ENCODE measurements at places on chromosomes 7 and 10.

DNA sequence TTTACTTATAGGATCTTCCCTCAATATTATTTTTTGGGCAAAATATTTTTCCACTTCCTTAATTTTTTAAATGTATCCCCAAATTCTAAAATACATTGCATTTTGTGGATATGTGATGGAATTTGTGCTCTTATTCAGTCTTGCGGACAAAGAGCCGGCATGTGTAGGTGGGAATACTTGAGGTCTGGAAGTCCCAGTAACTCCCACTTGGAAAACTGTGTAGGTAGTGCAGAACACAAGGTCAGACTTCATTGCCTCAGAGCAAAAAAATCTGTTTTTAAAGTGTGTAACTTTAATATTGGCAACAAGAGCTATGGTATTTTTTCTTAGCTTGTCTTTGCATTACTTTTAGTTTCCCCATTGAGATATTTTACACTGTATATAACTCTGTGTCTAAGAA lies 68.5 kb upstream of the SEMA3A start:
- DNase-seq, result no peak

- DNase-seq, result no peak
Measured at GRCh38 chr7:88522771-88523293, 216.1 kb upstream of the STEAP4 start.

DNA sequence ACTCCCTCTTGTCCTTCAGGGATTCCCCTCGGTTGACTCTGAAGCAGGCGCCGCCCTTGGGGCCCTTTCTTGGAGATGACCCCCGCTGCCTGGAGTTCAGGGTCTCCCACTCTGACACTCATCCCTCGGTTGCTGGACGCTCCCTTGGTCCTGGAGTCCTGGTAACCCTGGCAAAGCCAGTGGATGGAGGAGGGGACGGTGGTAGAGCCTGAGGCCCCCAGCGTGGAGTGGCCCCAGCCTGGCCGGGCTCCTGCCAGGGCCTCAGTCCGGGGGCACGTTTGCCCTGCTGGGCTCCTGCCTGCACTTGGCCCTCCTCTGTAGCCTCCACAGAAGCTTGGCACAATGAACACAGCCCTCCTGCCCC lies 9.3 kb upstream of the CAMK2B start:
- no peak for DNase-seq

DNA sequence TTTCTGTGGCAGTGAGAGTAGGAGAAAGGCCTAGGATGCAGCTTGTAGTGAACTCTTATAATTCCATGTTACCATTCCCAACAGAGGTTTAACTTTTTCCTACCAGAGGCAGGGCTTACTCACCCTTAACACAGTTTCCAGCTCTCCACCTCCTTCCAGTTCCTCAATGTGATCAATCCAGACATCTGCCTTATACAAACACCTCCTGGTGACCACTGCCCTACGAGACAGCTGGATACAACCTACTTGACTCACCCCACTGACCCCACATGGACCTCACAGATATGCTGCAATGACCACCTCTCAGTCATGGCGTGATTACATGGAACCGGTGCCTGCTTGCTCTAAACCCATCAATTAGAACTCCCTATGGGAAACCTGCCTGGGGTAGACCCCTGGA lies 326.5 kb downstream of the TNS3 start:
- DNase-seq, result peak; percentile 79

DNA sequence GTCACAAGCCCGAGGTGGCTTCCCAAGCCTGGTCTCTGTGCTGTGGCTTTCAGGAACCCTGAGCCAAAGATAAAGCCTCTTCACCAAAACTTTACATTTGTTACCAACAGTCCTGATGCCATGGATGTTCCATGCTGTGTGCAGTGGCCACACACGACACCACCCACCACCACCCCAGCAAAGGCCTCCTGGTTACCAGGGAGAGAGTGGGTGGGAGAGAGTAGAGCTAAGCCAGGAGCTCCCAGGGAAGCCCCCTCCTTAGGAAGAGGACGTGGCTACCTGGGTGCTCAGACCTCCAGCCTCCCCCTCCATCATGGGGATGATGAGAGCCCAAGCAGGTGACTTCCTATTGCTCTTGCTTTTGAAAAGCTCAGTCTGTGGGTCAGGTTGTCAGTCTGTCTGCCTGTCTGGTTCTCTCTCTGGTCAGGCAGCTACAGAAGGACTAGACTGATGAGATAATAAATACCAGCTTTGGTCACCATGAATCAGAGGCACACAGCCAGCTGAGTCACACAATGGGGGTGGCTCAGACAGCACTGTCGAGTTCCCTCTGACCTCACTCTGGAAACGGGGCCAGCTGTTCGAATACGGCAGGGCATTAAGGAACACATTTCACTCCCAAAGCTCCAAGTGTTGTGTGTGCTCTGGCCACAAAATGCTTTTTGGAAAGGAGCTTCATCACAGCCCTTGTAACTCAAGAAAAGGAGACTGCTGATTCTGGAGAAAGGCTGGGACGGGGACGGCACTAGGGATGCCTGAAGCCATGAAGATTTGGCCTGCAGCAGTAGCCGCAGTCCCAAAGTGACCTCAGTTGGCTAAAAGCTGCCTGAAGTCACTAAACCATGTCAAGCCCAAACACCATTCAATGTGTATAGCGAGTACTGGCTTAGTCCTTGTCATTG lies 166.0 kb downstream of the FANK1 start:
- DNase-seq, result peak; percentile 100

- DNase-seq, result no peak
Measured at GRCh38 chr7:34121366-34121765, 216.0 kb downstream of the BMPER start.

GRCh38 chr7:412313-412710 lies 107.3 kb downstream of the PDGFA start:
- DNase-seq, result no peak

DNA sequence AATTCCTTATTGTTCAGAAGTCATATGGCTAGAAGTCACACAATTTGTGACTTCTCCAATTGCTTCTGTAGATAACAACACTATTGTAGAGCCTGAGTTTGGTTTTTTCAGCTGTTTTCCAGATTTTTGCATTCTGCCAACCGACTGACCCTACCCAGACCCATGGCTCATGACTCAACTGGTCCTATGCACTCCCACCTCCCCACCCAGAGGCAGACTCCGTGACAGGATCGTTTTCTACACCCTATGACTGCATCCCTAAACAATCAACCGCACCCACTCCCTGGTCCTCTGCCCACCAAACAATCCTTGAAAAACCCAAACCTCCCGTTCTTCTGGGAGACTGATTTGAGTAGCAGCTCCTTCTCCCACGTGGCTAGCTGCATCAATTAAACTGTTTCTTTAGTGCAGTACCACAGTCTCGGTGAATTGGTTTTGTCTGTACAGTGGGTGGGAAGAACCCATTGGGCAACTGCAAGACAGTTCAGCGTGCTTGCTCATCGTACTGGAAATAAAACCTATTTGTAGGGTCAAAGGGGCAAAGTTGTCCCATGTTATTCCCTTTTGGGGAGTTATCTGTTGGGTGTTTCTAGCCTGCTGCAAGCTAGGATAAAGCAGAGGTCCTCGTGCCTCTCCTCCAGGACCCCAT lies 150.3 kb upstream of the FAM20C start:
- peak; percentile 88 for DNase-seq

Data from LHCN-M2 (cell line).